Stimulated activated CD8-positive, alpha-beta memory T cell treated with anti-CD3 and anti-CD28 coated beads, Interleukin-2, amount 100 ng/mL, for 1 hour (primary cell): ENCODE measurements at places on chromosomes 7 and 10.

DNA sequence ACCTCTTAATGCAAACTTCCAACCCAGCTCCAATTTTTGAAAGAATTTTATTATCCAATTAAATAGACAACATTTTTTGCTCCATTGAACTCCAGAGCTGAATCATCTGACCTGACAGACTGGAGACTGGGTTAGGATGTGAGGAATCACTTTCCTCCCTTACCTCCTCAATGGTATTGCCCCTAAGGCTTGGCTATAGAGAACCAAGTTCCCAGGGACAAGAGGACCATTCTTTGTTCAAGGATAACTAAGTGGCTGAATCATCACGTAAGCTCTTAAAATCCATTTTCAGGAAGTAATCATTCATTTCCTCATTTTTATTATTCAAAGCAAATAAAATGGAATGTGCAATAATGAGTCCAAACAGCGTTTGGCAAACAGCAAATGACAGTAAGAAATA lies 335.1 kb downstream of the GATA3 start:
- no peak for DNase-seq

DNA sequence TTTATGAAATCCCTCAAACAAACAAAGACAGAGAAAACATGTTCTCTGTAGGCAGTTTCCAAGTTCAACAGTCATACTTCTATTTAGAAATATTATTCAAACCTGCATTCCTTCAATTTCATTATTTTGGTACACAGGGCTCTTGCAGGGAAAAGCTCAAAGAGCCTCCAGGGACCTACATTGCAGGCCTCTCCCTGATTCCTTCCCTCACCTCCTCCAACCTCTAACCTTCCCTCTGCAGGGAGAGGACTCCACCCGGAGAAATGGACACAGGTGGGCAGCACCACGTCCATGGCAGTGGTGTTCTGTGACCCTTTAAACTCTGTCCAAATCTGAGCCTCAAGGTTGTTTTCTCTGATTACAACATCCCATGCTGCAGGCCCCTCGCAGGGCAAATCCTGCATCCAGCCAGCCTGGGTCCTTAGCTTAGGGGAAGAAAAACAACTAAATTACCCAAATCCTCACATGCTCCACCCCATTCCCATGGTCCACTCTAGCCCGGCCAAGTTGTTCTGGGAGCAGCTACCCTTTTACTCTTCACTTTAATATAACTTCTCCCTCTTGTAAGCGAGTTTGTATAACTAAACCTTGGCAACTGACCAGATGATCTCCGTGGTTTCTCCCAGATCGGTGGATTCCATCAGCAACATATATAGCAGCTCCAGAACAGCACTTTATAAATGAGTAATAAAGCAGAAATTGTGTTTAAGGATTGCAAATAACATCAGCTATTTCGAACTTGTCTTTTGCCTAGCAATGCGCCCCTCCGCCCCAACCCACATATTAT lies 129.8 kb downstream of the CUBN start:
- DNase-seq, result no peak

DNA sequence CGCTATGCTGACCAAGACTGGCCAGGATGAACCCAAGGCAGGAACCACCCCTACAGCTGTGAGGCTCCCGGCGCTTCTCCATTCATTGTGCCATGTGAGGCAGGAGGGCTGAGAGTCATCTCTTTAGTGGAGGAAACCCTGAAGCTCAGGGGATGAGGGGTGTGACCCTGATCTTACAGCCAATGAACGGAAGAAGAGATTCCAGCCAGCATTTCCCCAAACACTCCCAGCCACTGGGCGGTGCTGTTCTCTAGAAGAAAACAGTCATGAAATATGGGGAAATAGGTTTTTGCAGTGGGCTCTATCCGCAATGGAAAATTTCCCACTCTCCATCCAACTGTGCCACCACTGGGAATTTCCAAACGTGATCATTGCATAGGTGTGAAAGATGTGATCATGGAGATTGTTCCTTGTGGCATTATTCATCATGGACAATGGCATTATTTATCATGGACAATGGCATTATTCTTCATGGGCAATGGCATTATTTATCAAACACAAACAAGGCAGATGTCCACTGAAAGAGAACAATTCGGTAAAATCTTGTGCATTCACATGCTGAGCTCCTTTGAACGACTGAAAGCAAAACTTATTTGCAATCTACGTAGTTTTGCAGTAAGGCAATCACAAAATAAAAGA lies 14.0 kb upstream of the SLC18A2 start:
- DNase-seq, result no peak

DNA sequence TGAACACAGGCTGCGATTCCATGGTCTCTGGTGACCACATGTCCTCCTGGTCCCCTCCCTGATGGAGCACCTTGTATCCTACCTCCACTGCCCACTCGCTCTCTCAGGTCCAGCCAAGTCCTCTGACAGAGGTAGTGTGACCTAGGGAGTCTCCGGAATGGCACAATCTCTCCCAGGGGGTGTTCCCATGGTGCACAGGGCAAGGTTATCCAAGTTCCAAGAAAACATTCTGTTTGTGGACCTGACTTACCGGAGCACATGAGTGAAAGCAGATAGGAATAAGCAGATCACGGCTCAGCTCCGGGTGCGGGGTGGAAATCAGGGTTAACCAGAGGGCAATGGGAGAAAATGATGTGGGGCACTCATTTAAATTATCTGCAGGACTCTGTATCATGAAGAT lies 45.8 kb upstream of the INSIG1 start:
- no peak for DNase-seq

GRCh38 chr10:4234661-4235060 lies 449.7 kb upstream of the KLF6 start:
- DNase-seq, result peak; percentile 39

DNA sequence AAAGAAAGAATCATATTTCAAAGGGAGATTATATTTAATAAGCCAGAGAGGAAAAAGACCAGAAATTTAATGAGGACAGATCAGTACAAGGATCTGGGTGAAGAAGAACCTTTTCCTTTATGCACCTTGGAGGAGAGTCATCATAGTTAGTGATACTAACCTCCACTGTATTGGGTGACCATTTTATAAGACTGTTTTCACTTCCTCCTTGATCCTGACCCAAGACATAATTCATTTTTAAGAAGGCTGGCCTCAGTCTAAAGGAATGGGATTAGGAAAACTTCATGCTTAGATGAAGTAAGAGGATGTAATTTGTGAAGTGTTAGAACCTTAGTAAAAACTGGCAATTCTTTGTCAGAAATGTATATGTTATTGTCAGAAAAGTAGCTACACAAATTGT lies 68.6 kb downstream of the ADAM22 start:
- no peak for DNase-seq

DNA sequence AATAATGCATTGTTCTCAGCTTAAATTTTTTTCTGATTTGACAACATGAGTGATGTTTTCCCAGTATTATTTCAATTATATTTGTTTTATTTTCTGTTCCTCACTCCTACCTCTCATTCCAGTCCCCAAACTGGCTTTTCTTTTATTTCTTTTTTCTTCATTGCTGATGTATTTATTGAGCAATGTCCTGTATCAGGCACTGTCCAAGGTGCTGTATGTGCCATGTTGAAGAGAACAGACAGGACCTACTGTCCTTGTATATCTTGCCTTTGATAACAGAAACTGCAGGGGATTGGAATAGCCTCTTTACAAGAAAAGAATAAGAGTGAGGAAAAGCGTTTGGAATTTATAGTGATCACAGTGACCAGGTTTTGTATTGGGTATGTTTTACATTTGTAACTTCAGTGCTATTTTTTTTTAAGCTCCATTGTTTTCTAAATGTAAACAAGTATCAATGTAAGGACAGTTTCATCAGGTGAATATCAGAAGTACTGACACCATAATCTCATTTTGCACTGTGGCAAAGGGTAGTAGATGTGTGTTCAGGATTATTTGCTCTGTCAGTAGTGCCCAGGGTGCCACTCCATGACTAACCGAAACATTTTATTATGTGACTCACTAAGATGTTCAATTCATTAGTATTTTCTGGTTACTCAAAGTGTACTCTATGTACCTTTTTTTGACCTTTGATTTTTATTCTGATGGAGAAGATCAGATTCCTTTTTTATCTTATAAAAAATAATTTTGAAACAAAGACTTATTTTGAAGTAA lies 15.6 kb upstream of the CLDN12 start:
- no peak for DNase-seq

- DNase-seq, result no peak
These were observed 89.1 kb downstream of the SEMA3E start for GRCh38 chr7:83559887-83560286.

DNA sequence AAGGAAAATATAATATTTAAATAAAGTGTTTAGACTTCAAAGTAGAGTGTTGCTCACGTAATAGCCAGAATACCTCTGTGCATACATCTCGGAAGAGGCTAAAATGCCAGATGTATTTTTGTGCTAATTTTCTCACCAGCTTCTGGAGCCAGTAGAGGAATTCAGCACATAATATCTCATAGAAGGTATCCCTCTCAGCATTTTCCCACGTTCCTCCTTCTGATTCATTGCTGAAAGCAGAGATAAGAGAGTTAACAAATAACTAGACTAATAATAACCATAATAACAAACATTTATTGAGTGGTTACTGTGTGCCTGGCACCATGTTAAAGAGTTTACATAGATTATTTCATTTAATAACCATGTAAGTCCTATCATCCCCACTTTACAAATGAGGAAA lies 123.6 kb downstream of the VTI1A start:
- DNase-seq, result no peak
